Activated CD8-positive, alpha-beta memory T cell treated with anti-CD3 and anti-CD28 coated beads, Interleukin-2, amount 10 ng/mL, durations not matched to agents 7 days and 5 days (primary cell): ENCODE measurements at places on chromosomes 5 and 9. TPM values are rescaled to one million over a fixed set of nuclear protein-coding genes. Genes with fewer than 3 reads are reported as not detected.

Gene PCA3
- not detected for total RNA-seq

Gene PRPF4
- total RNA-seq, result 34.0 TPM

Gene GMCL2
- not detected for total RNA-seq

Gene ST8SIA4
- 53.3 TPM for total RNA-seq
